ENCODE measurements at places on chromosomes 5 and 9.

GRCh38 chr5:149045089-149045460 lies 17.8 kb downstream of the SH3TC2 start:
- DNase-seq = no peak

DNA sequence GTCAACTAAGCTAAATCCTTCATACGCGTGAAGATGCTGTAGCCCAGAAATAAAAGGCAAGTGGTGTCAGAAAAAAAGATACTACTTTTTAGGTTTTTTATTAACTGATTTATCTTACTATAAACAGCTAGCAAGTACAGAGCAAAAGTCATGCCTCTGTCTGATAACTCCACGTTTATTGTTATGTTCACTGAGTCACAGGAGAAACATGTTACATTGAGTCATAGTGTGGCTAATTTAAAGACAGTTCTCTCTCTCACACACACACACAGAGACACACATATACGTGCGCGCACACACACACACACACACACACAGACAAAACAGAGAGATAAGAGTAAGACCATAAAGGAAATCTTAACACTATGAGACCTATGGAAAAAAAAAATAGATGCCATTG lies 770.0 kb upstream of the CDH10 start:
- no peak for DNase-seq

- DNase-seq = no peak
Measured at GRCh38 chr9:135810806-135811575, 96.4 kb downstream of the CAMSAP1 start.

DNA sequence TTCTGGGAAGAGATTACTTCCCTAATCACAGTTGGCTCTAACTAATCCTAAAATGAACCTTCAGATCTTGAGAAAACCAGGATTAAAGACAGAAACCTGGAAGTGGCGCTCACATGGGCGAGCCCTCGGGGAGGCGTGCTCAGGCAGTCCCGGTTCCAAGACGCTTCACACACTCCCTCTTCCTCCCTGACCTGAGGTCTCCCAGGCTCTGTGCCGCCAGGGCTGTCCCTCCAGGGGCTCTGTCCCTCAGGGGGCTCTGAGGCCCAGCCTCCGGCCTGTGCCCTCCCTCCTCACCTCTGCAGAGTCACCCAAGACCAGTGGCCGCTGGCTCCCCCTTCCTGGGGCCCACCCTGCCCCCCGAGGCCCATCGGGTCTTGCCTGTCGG lies 10.2 kb downstream of the SLC9A3 start:
- DNase-seq = no peak

GRCh38 chr5:64914396-64914795 lies 145.7 kb downstream of the CWC27 start:
- DNase-seq = no peak

GRCh38 chr5:131064669-131065371 lies 100.2 kb downstream of the HINT1 start:
- DNase-seq = no peak

- no peak for DNase-seq
Measured at GRCh38 chr9:91606255-91606995, 182.8 kb upstream of the NFIL3 start.

GRCh38 chr9:104765138-104765537 lies 1.2 kb downstream of the NIPSNAP3B start:
- no peak for DNase-seq

DNA sequence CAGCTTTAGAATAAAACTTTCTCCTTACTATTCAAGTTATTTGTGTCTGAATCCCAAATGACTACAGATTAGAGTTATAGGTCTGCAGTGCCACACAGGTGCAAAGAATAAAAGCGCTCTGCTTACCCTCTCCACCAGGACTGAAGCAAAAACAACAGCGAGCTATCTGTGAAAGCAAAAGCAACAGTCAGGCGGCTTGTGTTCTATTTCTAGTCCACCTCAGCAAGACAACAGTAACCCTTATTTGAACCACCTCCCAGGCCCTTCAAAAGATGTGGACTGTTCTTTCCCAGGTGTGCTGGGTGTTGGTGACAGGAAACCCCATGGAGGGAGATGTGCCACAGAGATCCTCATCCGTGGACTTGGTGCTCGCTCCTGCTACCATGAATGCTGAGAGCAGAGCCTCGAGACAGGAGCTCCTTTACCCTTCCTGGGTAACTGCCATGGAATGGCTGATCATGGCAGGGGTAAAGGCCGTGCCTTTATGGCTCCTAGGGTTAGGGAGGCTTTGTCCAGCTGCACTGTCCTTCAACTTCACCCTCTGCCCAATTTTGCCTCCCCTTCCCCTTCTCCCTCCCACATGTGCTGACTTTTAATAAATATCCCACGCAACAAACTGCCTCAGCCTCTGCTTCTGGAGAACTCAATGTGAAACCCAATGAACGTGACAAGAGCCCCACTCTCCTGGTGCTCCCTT lies 108.6 kb downstream of the SERINC5 start:
- no peak for DNase-seq

- DNase-seq = no peak
Measured at GRCh38 chr5:99179206-99179605, 250.4 kb upstream of the CHD1 start.

GRCh38 chr5:93677359-93677891 lies 64.0 kb downstream of the POU5F2 start:
- DNase-seq = no peak

DNA sequence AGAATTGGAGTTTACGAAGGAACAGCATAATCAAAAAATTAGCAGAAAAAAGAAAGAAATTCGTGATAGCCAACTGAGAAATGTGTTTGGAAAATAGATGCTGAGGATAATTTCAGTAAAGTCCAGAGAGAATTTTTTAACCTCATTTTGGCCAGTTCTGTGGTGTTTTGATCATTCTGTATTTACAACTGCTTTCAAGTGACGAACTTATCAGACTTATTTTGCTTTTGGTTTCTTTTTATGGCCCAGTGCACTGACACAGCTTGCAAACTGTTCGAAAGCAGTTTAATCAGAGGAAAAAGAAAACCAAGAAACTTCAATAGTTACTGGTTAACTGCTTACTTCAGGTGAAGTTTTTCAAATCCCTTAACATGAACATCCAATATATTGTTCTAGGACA lies 1.9 kb downstream of the SDHA start:
- DNase-seq = peak; percentile 66

DNA sequence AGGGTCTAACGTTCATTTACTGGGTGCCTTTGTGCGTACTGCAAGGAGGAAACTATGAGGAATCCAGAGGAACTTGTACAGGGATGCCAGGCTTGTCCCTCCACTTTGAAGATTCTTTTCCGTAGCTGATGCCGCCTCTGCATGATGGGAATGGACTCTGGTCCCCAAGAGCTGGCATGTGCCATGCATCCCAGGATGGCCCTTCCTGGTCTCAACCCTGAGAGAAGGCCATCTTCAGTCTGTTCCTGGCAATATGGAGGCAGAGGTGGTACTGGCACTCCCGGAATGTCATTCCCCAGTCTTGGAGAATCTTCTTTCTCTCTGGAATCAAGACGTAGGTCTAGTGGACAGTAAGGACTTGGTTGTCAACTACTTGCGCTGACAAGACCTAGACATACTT lies 61.5 kb downstream of the BASP1 start:
- no peak for DNase-seq

DNA sequence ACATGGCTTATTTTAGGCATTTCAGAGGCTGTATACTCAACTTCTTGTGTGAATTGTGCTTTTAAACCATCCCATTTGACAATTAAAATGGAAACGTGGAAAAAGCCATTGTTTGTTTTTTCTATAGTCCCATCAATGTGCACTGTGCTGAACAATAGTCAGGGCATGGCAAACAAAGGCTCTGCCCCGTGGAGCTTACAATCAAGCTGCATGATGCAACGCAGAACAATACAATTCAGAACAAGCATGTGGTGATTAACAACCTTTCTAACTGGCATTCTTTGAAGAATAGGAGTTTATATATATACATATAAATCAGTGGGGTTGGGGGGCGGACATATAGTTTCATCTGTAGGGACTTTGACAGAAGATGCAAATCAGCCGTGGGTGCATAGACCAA lies 2125.4 kb upstream of the WWC1 start:
- DNase-seq = no peak

GRCh38 chr9:129863059-129863690 lies 27.9 kb downstream of the USP20 start:
- peak; percentile 93 for DNase-seq

DNA sequence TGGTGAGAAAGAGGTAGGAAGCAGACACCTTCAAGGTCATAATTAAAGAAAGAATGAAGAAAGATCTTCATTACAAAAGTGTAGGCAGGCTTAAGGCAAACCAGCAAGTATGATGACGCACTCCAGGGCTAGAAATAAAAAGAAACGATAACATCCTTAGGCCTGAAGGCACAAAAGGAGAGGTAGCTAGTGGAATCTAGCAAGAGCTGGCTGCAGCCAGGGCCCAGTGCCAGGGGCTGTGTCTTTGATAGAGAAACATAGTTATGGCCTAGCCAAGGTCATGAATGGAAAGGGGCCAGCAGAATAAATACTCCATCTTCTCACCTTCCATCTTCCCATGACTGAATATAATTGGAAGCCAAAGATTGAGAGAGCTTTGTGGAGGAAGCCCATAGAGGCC lies 6.8 kb upstream of the SH3TC2 start:
- DNase-seq = no peak

GRCh38 chr9:105708405-105708804 lies 14.1 kb downstream of the TMEM38B start:
- no peak for DNase-seq

DNA sequence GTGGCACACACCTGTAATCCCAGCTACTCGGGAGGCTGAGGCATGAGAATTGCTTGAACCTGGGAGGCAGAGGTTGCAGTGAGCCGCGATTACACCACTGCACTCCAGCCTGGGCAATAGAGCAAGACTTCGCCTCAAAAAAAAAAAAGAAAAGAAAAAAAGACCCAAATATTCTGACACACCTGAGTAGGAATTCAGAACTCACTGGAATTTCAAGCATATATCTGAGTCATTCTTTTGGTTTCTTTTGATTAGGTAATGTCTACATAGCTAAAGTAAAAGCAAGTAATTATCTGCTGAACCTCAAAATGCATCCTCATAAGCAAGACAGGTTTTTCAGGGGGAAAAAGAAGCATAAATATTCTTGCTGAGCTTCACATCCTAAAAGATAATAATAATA lies 35.9 kb downstream of the ANKRD31 start:
- DNase-seq = no peak

- DNase-seq = peak; percentile 33
Measured at GRCh38 chr5:60677850-60678664, 21.9 kb downstream of the DEPDC1B start.

DNA sequence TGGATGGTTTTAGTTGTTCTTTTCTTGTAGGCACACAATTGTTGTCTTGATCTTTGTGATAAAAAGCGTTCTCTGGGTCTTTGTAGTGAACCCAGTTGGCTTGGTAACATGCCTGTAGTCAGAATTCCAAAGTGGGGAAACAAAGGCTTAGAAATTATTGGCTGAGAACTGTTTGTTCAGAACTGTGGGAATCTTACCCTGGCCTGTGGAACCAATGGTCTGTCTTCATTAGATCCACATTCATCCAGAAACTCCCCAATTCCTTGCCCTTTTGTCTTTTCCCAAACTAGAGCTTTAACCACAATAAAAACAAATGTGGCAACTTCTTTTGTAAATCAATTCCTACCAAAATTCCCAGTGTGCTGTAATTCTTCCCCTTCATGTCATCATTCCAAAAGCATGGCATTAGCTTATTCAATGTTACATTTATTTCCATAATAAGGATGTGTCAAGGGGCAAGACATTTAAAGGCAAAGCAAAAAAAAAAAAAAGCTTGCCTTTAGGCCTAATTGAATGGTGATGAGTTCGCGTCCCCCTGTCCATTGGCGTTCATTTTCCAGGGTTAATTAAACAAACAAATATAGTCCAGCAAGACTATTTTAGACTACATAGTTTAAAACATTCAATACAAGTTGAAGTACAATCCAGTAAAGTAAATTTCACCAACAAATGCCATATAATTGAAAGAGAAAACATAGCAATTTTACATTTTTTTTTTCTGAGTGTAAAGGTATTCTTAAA lies 249.8 kb upstream of the ZNF608 start:
- DNase-seq = no peak

DNA sequence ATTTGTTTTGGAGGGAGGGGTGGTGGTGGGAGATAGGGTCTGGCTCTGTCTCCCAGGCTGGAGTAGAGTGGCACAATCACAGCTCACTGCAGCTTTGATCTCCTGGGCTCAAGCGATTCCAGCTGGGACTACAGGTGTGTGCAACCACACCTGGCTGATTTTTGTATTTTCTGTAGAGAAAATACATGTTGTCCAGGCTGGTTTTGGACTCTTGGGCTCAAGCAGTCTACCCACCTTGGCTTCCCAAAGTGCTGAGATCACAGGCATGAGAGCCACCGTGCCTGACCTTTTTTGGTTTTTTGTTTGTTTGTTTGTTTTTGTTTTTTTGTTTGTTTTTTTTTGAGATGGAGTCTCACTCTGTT lies 15.4 kb downstream of the STXBP1 start:
- DNase-seq = no peak

DNA sequence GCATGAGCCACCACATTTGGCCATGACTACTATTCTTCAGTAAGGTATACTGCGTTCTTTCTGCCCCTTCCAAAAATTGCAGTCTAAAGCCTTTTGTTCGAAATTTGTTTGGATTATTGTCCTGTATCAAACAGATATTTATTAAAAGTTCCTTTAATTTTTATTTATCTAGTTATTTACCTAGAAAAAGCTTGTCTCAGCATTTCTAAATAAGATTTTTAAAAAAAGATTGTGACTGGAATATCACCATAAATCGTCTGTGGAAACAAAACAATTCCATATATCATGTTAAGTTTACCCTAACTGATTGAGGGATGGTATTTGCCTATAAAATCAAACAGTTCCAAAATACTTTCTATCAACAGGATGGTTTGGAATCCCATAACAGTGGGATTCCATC lies 14.7 kb downstream of the GNG10 start:
- DNase-seq = no peak

- no peak for DNase-seq
Measured at GRCh38 chr5:57626703-57627102, 144.1 kb upstream of the ACTBL2 start.

Measured in hematopoietic multipotent progenitor cell treated with erythropoietin and hydrocortisone succinate and interleukin-3 and kit ligand, for 17 days (in vitro differentiated cells).